ENCODE measurements at places on chromosomes 13 and 19.

DNA sequence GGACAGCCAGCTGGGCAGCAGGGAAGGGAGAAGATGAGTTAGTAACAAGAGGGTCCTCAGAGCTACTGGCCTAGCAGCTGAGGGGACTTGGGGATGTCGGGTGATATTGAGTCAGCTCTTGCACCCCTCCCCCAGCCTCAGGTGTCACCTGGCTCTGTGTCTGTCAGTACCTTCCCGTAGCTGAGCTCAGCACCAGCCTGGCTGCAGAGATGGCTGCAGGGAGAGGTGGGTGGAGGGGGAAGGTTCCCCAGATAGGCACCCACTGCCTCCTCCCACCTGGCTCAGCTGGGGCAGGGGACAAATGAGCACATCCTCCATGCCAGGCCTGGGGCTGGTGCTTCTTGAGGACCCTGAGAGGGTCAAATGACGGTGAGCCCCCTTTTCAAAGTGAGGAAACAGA, 6.8 kb upstream of the KPTN start:
- no peaks in the 10 kb centered on the region for H3K27me3 ChIP-seq
- no peak overlapping the region for H3K27ac ChIP-seq
- H3K36me3 ChIP-seq = no peaks in the 10 kb centered on the region
- no peak for DNase-seq
- H3K4me1 ChIP-seq = no peaks in the 10 kb centered on the region
- H3K4me3 ChIP-seq = no peak overlapping the region

DNA sequence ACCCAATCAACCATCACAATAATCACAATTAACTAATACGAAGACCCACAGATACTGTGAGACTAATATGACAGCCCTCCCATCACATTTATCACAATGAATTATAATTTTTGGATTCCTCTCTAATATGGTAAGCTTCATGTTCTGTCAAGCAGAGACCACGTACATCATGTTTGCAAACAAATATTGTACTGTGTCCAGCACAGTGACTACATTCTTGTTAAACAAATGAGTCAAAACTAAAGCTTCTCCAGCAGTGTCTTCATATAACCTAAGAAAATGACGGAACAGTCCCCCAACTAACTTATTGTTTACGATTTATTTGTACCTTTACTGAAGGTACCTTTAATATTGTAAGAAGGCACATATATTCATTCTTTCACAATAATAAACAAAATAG, 292.6 kb downstream of the ENOX1 start:
- H3K4me3 ChIP-seq = no peak overlapping the region
- no peaks in the 10 kb centered on the region for H3K4me1 ChIP-seq
- H3K27ac ChIP-seq = no peak overlapping the region
- DNase-seq = no peak
- H3K36me3 ChIP-seq = no peaks in the 10 kb centered on the region
- H3K27me3 ChIP-seq = no peaks in the 10 kb centered on the region

- no peaks in the 10 kb centered on the region for H3K36me3 ChIP-seq
- H3K4me3 ChIP-seq = no peak overlapping the region
- H3K4me1 ChIP-seq = no peaks in the 10 kb centered on the region
- no peak overlapping the region for H3K27ac ChIP-seq
- no peaks in the 10 kb centered on the region for H3K27me3 ChIP-seq
- DNase-seq = no peak
These were observed 130.1 kb upstream of the ZNF91 start for GRCh38 chr19:23525276-23525852.

- no peaks in the 10 kb centered on the region for H3K27me3 ChIP-seq
- peak; percentile 32 for DNase-seq
- H3K4me1 ChIP-seq = no peaks in the 10 kb centered on the region
- peak overlapping the region; percentile 45 for H3K4me3 ChIP-seq
These were observed 6.3 kb downstream of the ERICH4 start for GRCh38 chr19:41449079-41449864.

DNA sequence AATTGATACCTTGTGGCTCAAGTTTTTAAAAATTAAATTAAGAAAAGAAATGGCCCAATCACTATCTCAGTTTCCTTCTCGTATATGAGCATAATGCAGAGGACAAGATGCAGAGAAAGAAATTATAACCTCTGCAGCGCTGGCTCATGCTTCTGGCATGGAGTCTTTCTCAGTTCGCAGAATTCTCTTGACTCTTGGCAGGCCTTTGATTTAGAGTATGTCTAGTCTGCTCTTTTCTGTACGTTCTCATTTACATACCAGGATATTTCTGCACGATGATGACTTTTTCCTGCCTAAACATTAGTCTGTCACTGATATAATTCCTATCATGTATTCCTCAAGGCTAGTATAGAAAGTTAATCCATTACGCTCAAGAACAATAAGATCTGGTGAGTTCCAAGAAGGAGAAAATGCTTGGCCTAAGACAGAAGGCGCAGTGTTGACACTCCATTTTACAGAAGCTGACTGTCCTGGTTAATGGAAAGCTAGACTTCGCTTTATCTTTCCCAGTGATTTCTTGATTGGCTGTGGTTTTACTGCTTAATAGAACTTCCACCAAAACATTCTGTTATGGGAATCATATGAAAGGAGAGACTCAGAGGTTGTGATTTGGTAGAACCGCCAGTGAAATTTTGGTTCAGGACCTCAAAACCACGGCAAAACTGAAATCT, 1.7 kb upstream of the SMAD9 start:
- H3K27ac ChIP-seq = no peak overlapping the region
- no peaks in the 10 kb centered on the region for H3K27me3 ChIP-seq
- H3K4me3 ChIP-seq = no peak overlapping the region
- H3K36me3 ChIP-seq = no peaks in the 10 kb centered on the region
- peaks cover 21% of the 10 kb centered on the region for H3K4me1 ChIP-seq

DNA sequence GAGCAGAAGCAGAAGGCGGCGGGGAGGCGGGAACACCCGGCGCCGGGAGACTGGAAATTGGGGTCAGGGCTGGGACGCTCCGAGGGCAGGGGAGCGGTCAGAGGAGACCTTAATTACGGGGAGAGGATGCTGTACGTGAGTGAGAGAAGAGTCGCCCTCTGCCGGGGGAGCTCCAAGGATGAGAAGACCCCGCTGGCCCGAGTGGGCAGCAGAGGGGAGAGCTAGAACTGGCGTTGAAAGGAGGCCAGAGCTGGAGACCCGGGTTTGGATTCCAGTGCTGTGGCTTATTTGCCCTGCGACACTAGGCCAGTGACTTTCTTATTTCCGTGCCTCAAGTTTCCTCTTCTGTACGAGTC, 536 bp downstream of the FAM32A start:
- H3K36me3 ChIP-seq = no peaks in the 10 kb centered on the region
- no peaks in the 10 kb centered on the region for H3K27me3 ChIP-seq
- peak overlapping the region; percentile 88 for H3K27ac ChIP-seq
- DNase-seq = no peak
- peaks cover 10% of the 10 kb centered on the region for H3K4me1 ChIP-seq
- peak overlapping the region; percentile 94 for H3K4me3 ChIP-seq

- H3K36me3 ChIP-seq = no peaks in the 10 kb centered on the region
- H3K27ac ChIP-seq = no peak overlapping the region
- no peaks in the 10 kb centered on the region for H3K27me3 ChIP-seq
- peaks cover 12% of the 10 kb centered on the region for H3K4me1 ChIP-seq
- no peak overlapping the region for H3K4me3 ChIP-seq
These were observed 196.4 kb downstream of the VWA8 start for GRCh38 chr13:41764558-41764957.

All from gastrocnemius medialis (tissue), 4 donors.